ENCODE measurements at places on chromosomes 3 and 15. TPM values are rescaled to one million over a fixed set of nuclear protein-coding genes. Genes with fewer than 3 reads are reported as not detected.

The CCDC54 gene
- not detected for total RNA-seq

- H3K36me3 ChIP-seq = no peaks in the 10 kb centered on the region
- H3K27ac ChIP-seq = no peak overlapping the region
These were observed 53.8 kb upstream of the TPM1 start for GRCh38 chr15:62988701-62989100.

The MUSTN1 gene
- total RNA-seq = 59.7 TPM

The GABRG3 gene
- total RNA-seq = not detected

- DNase-seq = no peak
- H3K27ac ChIP-seq = no peak overlapping the region
- H3K4me1 ChIP-seq = no peaks in the 10 kb centered on the region
- H3K27me3 ChIP-seq = no peaks in the 10 kb centered on the region
- H3K4me3 ChIP-seq = no peak overlapping the region
These were observed 204.1 kb upstream of the ZBTB20 start for GRCh38 chr3:115351193-115351592.

- H3K4me3 ChIP-seq = no peak overlapping the region
- H3K27ac ChIP-seq = no peak overlapping the region
- no peak for DNase-seq
- peaks cover 12% of the 10 kb centered on the region for H3K4me1 ChIP-seq
- H3K27me3 ChIP-seq = no peaks in the 10 kb centered on the region
These were observed 1.7 kb downstream of the SLC25A20 start for GRCh38 chr3:48896936-48897335.

DNA sequence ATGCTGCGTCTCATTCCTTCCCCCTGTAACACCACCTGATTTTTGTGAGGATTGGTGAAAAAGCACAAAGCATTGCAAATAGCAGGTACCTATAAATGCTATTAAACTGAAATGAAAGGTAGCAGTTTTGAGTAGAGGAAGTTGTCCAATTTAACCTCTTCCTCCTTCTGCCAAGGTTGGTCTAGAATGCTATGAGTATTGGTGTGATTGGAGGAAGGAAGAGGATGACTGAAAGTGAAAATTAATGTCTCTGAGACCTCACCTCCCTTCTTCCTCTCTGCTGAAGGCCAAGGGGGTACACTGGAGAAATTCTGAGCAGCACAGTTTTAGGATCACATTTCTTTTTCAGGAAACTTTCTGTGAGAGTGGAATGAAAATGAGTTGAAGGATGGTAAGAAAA lies 94.4 kb downstream of the DTWD1 start:
- no peak overlapping the region for H3K4me3 ChIP-seq
- no peak overlapping the region for H3K27ac ChIP-seq
- H3K4me1 ChIP-seq = no peaks in the 10 kb centered on the region
- no peak for DNase-seq

GRCh38 chr3:30222441-30222840 lies 384.0 kb upstream of the TGFBR2 start:
- no peak overlapping the region for H3K27ac ChIP-seq
- H3K4me1 ChIP-seq = peaks cover 22% of the 10 kb centered on the region
- no peak overlapping the region for H3K4me3 ChIP-seq
- H3K27me3 ChIP-seq = no peaks in the 10 kb centered on the region
- H3K36me3 ChIP-seq = no peaks in the 10 kb centered on the region

The GRM7 gene
- not detected for total RNA-seq

- H3K4me1 ChIP-seq = no peaks in the 10 kb centered on the region
- H3K36me3 ChIP-seq = no peaks in the 10 kb centered on the region
- H3K27ac ChIP-seq = no peak overlapping the region
- no peak for DNase-seq
- H3K4me3 ChIP-seq = no peak overlapping the region
- no peaks in the 10 kb centered on the region for H3K27me3 ChIP-seq
These were observed 22.3 kb downstream of the SEMA5B start for GRCh38 chr3:123005291-123005690.

- DNase-seq = no peak
- no peaks in the 10 kb centered on the region for H3K4me1 ChIP-seq
- H3K36me3 ChIP-seq = no peaks in the 10 kb centered on the region
- no peaks in the 10 kb centered on the region for H3K27me3 ChIP-seq
These were observed 2.2 kb upstream of the KPNA1 start for GRCh38 chr3:122516846-122517360.

- no peaks in the 10 kb centered on the region for H3K4me1 ChIP-seq
- H3K27me3 ChIP-seq = no peaks in the 10 kb centered on the region
- H3K27ac ChIP-seq = no peak overlapping the region
- no peak overlapping the region for H3K4me3 ChIP-seq
- no peaks in the 10 kb centered on the region for H3K36me3 ChIP-seq
These were observed 100.1 kb upstream of the SMAD3 start for GRCh38 chr15:66965201-66965900.

GRCh38 chr3:106825962-106826605 lies 551.2 kb upstream of the CCDC54 start:
- H3K4me1 ChIP-seq = peaks cover 4% of the 10 kb centered on the region
- H3K36me3 ChIP-seq = no peaks in the 10 kb centered on the region
- H3K27ac ChIP-seq = no peak overlapping the region
- no peaks in the 10 kb centered on the region for H3K27me3 ChIP-seq
- no peak for DNase-seq

The HIGD2B gene
- total RNA-seq = not detected

GRCh38 chr15:96316953-96317629 lies 13.4 kb upstream of the NR2F2 start:
- no peaks in the 10 kb centered on the region for H3K36me3 ChIP-seq
- no peaks in the 10 kb centered on the region for H3K27me3 ChIP-seq
- peak overlapping the region; percentile 98 for H3K27ac ChIP-seq
- peaks cover 86% of the 10 kb centered on the region for H3K4me1 ChIP-seq
- peak overlapping the region; percentile 28 for H3K4me3 ChIP-seq
- no peak for DNase-seq

All from tibial nerve (tissue), 4 donors.